ENCODE measurements at places on chromosomes 11 and 22. TPM values are rescaled to one million over a fixed set of nuclear protein-coding genes. Genes with fewer than 3 reads are reported as not detected.

DNA sequence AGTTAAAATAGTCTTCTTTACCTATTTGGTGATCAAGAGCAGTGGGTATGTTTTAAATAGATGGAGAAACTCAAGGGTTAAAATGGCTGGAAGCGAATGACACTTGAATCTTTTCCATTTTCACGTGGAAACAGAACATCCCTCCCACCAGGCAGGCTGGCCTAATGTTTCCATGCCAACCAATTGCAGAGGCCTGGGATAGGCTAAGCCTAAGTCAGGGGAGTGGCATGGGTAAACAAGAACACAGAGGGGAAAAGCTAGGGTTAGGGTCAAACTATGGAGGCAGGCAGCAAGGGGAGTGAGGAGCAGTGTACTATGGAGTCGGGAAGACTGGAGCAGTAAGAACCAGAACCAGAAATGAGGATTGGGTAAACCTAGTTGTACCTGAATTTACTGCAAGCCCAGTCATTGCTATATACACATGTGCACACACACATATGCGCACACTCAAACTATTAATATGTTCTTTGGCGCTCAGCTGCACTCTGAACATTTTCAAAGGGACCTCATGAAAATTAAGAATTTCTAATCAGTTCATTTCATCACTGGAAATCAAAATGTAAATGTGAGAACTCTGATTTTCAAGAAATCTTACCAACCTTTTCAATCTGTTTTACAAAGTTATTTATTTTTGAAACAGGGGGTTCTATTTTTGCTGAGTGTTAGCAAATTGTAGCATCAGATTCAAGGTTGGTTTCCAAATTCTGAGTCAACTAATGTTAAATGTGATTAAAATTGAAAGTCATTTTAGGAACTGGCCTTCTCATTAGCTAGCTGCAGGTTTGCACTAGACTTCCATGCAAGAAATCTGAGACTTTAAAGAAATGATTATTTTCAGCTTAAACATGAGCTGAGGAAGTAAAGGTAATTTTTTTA, 327.0 kb upstream of the CCDC90B start:
- no peak for DNase-seq
- no peaks in the 10 kb centered on the region for H3K4me1 ChIP-seq
- H3K4me3 ChIP-seq = no peak overlapping the region
- no peaks in the 10 kb centered on the region for H3K36me3 ChIP-seq
- H3K27me3 ChIP-seq = no peaks in the 10 kb centered on the region

GRCh38 chr11:7637447-7638157, 35.7 kb downstream of the CYB5R2 start:
- no peak overlapping the region for H3K4me3 ChIP-seq
- H3K27me3 ChIP-seq = no peaks in the 10 kb centered on the region
- no peaks in the 10 kb centered on the region for H3K4me1 ChIP-seq
- no peak for DNase-seq
- H3K27ac ChIP-seq = no peak overlapping the region

- peak overlapping the region; percentile 28 for H3K27ac ChIP-seq
- no peaks in the 10 kb centered on the region for H3K4me1 ChIP-seq
- no peaks in the 10 kb centered on the region for H3K36me3 ChIP-seq
- no peak overlapping the region for H3K4me3 ChIP-seq
- no peak for DNase-seq
Measured at GRCh38 chr11:1908618-1909017, 10.9 kb upstream of the TNNT3 start.

- no peaks in the 10 kb centered on the region for H3K27me3 ChIP-seq
- H3K4me1 ChIP-seq = peaks cover 3% of the 10 kb centered on the region
- H3K27ac ChIP-seq = no peak overlapping the region
- peak; percentile 19 for DNase-seq
- no peak overlapping the region for H3K4me3 ChIP-seq
Measured at GRCh38 chr11:95711945-95712221, 77.7 kb downstream of the FAM76B start.

DNA sequence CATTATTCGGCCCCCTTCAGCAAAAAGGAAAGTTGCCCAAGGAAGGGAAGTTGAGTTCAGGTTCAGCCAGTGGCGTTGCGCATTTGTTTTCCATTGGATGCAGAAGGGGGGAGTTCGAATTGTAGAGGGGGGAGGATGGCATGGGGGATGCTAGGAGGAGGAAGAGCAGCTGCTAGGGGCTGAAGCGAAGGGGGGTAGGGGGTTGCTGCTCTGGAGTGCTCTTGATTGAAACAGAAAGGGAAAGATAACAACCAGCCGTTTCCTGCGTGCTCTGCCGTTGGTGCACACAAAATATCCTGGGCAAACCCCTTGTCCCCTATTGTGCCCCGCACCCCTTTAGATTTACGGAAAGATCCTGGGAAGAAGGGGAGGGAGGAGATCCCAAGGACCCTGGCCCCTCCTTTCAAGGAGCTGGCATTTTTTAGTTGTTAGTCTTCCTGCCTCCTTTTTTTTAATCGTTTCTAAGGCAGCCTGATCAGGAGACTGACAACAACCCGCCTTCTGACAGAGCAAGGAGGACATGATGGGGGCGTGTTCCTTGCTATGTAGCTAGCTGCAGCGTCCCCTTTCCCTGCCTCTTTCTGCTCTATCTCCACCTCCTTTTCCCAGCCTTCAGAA, 2.1 kb downstream of the KMT2A start:
- H3K27ac ChIP-seq = peak overlapping the region; percentile 83
- H3K4me3 ChIP-seq = no peak overlapping the region
- peaks cover 25% of the 10 kb centered on the region for H3K4me1 ChIP-seq
- peak; percentile 72 for DNase-seq

The DRICH1 gene
- not detected for total RNA-seq

DNA sequence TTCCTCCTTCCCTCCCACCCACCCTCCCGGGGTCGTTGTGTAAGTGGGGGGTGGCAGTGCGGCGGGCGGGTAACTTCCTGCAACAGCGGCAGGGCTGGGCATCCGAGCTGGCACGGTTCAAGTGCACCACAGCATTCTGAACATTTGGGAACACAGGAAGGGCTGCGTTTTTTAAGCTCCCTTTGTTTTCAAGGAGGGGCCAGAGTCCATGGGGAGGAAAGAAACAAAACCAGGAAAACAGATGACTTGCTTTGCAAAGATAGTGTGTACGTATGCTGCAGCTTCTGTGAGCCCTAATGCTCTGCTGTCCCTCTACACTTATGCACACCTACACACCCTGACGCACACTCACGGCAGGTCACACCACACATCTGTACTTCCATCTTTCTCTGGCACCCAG, 152.5 kb downstream of the FBXO7 start:
- H3K27ac ChIP-seq = no peak overlapping the region
- no peak overlapping the region for H3K4me3 ChIP-seq
- H3K27me3 ChIP-seq = no peaks in the 10 kb centered on the region
- H3K36me3 ChIP-seq = no peaks in the 10 kb centered on the region

The SOX6 gene
- 13.9 TPM for total RNA-seq

- peak; percentile 75 for DNase-seq
- H3K36me3 ChIP-seq = no peaks in the 10 kb centered on the region
- H3K27me3 ChIP-seq = no peaks in the 10 kb centered on the region
- H3K4me3 ChIP-seq = peak overlapping the region; percentile 83
Measured at GRCh38 chr11:111299101-111300026, 1.0 kb downstream of the POU2AF3 start.

The RPL3 gene
- total RNA-seq = 1,724 TPM

The TP53I11 gene
- total RNA-seq = 48.0 TPM

The TEX54 gene
- total RNA-seq = not detected

- no peak for DNase-seq
- H3K36me3 ChIP-seq = no peaks in the 10 kb centered on the region
- H3K27me3 ChIP-seq = no peaks in the 10 kb centered on the region
- no peaks in the 10 kb centered on the region for H3K4me1 ChIP-seq
- H3K4me3 ChIP-seq = no peak overlapping the region
Measured at GRCh38 chr11:126880872-126881271, 119.7 kb downstream of the KIRREL3 start.

The RFPL3 gene
- not detected for total RNA-seq

The MYO7A gene
- total RNA-seq = 81.8 TPM

The AMPD3 gene
- 49.3 TPM for total RNA-seq

The CRACR2B gene
- 12.3 TPM for total RNA-seq

GRCh38 chr11:126502159-126502558, 146.7 kb downstream of the ST3GAL4 start:
- H3K4me3 ChIP-seq = no peak overlapping the region
- H3K36me3 ChIP-seq = no peaks in the 10 kb centered on the region
- no peaks in the 10 kb centered on the region for H3K4me1 ChIP-seq
- no peak overlapping the region for H3K27ac ChIP-seq

- no peaks in the 10 kb centered on the region for H3K27me3 ChIP-seq
- H3K36me3 ChIP-seq = no peaks in the 10 kb centered on the region
- peak; percentile 85 for DNase-seq
- H3K4me1 ChIP-seq = peaks cover 35% of the 10 kb centered on the region
Measured at GRCh38 chr22:39170825-39171622, 18.5 kb upstream of the CBX7 start.

DNA sequence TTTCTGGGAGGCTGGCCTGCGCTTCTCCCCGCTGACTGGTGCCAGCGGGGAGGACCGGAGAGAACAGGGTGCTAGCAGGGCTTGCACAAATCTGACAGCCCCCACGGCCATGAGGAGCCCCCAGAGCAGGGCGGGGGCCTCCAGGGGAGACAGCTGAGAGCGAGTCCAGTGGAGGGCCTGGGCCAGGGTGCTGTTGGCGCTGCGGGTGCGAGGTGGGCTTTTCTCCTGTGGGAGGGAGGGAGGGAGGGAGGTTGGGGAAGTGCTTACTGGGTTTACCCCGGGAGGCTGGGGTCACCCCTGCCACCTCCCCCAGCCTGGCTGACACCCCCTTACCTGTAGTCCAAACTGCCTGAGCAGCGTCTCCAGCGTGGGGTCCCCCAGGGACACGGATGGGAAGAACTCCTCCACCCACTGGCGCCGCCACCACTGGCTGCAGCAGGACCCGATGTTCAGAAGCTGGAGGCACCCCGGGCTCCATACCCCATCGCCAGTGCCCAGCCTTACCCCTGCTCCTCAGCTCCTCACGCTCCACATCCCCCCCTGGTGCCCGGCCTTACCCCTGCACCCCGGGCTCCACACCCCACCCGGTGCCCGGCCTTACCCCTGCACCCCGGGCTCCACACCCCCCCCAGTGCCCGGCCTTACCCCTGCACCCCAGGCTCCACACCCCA, 3.9 kb downstream of the LMF2 start:
- H3K36me3 ChIP-seq = peaks cover 32% of the 10 kb centered on the region
- no peak overlapping the region for H3K4me3 ChIP-seq
- H3K27ac ChIP-seq = no peak overlapping the region
- no peak for DNase-seq
- H3K4me1 ChIP-seq = peaks cover 19% of the 10 kb centered on the region

Data from adrenal gland (tissue), 19 donors.